ENCODE measurements at places on chromosomes 16 and 17.

DNA sequence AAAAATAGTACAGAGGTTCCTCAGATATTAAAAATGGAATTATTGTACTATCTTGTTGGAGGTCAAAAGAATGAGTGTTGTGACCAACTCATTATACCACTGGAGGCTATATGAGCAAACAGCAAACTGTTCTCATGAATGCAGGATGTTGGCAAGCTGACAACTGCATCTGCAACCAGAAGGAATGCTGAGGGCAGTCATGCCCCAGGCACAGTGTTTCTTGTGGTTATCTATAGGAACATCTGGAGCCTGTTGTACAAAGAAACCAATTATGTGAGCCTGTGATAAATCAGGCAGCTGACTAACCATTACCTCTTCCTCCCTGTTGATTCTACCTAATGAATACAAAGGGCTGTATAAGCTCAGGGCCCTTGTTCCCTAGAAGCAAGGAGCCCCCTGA is 2057.1 kb downstream of the TP53TG3F start:
- no peak for DNase-seq

DNA sequence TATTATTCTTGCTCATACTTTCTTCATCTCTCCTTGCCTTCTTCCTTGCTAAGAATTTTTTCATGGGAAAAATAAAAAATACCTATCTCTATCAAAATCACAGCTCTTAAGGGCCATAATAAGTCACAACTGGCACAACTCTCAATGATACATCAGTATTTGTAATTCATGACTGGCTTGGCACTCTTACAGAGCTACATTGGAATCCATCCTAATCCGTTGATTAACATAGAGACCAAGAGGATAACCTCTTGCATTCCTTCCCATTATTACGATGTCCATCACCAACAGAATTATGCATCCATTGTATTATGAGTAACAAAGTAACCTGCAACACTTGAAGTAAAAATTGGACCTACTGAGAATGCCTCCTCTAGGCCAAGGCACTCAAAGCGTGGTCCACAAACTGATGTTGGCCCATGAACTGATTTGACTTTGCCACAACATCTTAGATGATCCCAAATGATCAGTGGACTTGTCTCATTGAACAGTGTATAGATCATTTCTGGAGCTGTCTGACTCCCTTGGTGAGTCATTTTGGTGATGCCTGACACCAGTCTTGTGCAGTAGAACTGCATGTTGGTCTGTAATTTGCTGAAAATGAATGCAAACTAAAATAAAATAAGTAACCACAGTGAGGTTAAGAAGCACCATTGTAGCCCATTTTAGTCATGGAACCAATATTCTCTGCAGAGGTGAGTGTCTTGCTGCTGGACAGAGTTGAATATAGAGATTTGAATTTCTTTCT is 163.2 kb downstream of the AXIN2 start:
- no peak for DNase-seq

GRCh38 chr17:30200106-30200505 is 35.4 kb downstream of the SLC6A4 start:
- DNase-seq, result no peak

- no peak for DNase-seq
Observed at GRCh38 chr17:57762452-57763395, 17.6 kb upstream of the CCDC182 start.

DNA sequence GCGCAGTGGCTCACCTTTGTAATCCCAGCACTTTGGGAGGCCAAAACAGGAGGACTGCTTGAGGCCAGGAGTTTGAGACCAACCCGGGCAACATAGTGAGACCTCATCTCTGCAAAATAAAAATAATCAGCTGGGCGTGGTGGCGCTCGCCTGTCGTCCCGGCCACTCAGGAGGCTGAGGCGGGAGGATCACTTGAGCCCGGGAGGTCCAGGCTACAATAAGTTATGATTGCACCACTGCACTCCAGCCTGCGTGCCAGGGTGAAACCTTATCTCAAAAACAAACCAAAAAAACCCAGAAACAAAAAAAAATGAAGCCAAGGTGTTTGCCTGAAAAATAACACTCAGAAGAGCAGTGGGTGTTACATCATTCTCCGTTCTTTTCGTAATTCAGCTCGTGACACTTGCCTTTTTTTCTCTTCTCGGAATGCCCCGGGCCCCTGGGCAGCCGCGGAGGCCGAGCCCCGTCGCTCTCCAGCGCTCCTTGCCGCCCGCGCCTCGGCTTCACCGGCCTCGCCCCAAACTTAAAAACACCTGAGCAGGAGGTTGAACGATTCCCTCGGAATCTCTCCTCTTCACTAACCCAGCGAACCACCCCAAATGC is 17.0 kb downstream of the PRCD start:
- DNase-seq, result peak; percentile 44

DNA sequence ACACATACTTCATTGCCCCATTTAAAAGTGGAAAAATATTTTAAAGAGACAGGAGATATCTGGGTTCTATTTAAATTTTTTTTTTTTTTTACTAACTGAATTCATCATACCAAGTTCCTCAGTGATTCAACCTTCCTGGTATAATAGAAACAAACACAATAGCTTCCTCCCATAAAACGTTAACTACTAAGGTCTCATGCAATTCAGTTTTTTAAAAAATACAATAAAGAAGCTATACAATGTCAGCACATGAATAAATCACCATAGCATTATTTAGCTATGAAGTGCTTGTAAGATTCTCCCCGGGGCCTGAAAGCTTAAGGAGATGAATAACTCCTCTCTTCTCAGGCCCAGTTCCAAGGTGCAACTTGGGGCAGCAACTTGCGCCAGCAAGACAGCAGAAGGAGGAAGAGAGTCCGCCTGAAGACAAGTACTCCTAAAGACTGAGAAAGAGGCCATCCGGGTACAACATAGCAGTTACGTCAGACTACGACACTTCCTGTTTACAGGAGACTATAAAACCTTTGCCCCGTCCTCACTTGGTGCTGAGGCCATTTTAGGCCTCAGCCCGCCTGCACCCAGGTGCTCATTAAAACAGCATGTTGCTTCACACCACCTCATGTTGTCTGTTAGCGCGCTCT is 81.5 kb downstream of the MYO1D start:
- no peak for DNase-seq

DNA sequence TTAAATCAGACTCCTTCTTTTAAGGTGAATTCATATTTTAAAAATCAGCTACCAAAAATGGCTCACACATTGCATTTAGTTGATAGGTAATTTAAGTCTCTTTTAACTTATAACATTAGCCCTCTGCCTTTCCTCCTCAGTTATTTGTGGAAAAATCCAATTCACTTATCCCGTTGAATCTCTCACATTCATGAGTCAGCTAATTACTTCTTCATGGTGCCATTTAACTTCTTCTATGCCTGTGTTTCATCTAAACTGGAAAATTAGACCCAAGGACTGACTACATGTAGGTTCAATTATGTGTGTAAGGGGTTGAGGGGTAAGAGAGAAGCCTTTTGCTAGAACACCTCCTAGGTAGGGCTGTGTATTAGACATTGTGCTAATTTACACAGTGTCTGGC is 18.4 kb upstream of the SLFN5 start:
- DNase-seq, result no peak

DNA sequence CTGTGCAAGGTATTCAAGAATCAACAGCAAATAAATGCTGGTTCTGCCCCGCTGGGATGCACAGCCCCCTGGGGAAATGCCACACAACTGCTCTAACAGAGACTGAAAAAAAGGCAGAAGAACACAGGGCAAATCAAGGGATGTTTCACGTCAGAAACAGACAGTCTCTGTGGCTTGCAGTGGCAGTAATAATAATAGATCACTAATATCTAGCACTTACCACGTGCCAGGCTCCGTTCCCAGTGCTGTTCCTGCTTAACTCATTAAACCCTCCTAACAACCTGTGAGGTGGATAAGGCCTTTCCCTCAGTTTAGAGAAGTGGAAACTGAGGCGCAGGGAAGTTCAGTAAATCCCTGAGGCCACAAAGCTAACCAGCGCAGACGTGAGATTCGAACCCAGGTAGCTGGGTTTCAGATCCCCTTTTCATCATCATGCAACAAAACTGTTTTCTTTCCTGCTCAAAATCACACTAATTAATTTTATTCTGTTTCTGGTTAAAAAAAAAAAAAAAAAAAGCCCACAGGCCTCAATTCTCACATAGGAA is 36.7 kb downstream of the ARHGAP17 start:
- DNase-seq, result no peak

DNA sequence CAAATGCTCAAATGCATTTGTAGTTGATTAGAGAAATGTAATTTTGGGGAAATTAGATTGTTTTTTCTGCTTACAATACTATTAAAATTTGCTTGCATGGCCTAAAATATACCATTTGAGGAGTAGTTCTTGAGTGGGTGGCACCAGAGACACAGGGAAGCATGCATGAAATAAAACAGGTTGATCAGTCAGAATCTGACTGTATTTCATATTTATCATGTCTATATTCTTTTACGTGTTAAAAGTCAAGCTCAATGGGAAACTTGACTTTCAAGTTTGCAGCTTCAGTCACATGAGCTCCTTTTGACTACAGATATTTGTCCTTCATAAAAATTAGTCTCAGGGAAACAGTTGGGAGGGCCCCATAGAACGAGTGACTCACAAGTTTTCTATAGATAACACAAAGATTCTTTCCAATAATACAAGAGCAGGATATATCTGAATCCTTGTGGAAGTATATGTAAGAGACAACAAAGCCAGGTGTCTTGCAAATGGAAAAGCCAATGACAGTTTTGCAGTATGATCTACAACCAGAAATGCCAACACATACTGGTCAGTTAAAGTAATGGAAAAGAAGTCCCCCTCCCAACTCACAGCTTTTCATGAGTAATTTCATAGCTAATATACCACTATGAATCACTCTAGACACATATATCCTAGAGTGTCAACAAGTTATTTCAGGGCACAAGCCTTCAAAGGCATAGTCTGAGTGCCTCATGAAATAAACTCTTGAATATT is 42.2 kb upstream of the CORO6 start:
- peak; percentile 3 for DNase-seq

DNA sequence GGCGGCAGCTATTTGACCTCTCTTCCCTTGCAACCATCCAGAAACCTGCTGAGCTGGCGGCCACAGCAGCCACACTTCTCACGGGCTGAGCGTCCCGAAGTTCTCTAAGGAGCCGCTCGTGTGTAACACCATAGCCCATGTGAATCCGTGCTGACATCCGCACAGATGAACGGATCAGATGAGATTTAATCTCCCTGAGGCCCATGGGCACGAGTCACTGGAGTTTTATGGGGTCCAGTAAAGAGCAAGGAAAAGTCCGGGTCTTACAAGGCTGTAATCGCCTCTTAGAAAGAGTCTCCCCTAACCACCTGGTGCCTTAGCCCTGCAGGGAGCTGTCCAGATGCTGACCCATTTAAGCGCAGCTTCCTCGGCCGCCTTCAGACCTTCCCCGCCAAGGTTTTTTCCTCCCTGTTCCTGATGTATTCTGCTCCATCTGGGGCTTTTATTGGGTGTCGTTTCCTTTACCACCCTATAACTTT is 5.5 kb upstream of the CACNG5 start:
- DNase-seq, result no peak

GRCh38 chr16:57256601-57257395 is 11.7 kb downstream of the ARL2BP start:
- DNase-seq, result no peak

GRCh38 chr17:78252701-78253635 is 21.5 kb downstream of the TMEM235 start:
- DNase-seq, result no peak

DNA sequence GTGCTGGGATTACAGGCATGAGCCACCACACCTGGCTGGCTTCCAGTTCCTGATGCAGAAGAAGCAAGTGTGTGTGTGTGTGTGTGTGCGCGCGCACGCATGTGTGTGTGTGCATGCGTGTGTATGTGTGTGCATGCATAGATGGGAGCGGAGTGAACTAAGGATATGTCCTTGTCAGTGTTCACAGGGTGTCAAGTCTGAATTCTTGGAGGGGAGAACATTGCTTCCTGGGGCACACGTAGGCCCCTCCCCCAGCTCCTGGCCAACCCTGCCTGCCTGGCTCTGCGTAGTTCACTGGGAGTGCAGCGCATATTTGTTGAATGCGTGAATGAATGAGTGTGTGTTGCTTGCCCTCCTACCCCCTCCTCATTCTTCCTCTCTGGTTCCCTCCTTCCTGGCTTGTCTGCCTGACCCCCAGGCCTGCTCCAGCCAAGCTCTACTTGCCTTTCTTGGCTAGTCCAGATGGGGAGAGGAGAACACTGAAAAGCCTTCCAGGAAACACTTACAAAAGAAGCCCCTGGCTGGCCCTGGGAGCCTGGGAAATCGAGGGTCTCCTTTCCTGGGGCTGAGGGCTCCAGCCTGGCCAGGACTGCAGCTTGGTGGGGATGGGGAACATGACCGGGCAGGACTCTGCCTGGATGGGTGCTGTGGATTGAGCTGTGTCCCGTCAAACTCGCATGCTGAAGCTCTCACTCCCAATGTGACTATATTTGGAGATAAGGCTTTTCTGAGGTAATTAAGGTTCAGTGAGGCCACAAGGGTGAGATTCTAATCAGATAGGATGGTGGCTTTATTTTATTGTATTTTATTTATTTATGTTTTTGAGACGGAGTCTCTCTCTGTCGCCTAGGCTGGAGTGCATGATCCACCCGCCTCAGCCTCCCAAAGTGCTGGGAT is 27.9 kb downstream of the IGFBP4 start:
- no peak for DNase-seq

GRCh38 chr17:81884520-81884919 is 6.9 kb downstream of the ALYREF start:
- DNase-seq, result no peak

DNA sequence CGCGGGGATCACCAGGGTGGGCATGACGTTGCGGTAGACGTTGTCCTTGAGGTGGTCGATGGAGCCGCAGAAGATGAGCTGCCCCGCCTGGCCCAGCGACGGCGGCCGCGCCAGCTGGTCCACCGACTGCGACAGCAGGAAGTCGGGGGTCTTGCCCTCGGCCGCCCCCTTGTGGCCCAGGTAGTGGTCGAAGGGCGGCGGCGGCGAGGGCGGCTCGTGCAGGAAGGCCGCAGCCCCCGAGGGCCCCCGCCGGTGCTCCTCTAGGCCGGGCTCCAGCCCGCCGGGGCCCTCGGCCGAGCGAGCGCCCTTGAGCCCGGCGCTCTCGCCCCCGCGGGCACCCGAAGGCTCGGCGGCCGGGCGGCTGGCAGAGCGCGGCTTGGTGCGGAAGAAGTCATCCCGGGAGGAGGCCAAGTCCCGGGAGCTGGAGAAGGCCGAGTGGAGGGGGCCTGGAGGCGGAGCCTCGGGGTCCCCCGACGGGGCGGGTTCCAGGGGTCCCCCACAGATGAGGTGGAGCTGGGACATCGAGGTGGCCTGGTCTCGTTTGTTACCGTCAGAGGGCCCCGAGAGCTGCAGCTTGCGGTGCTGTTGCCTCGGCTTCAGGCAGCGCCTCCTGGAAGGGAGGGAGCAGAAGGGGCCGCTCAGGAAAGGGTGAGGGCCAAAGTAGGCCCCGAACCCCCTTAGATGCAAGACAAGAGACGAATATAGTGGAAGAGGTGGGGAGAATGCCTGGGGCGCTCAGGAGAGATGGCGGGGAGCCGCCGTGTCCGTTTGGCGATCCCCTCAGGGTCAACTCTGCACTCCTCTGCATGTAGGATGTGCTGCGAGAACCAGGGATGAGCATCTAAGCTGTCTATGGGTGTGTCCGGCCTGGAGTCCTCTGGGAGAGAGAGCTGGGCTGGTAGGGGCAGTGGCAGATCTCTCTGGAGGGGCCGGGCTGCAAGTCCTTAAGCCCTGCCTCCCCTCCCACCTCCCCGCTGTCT is 8.8 kb downstream of the FAM171A2 start:
- peak; percentile 55 for DNase-seq

- no peak for DNase-seq
Observed at GRCh38 chr17:68853439-68853838, 101.8 kb downstream of the ABCA8 start.

Data from CD4-positive, alpha-beta T cell treated with Interleukin-15 for 4 hours (primary cell).